ENCODE measurements at places on chromosomes 12 and 14. TPM values are rescaled to one million over a fixed set of nuclear protein-coding genes. Genes with fewer than 3 reads are reported as not detected.

DNA sequence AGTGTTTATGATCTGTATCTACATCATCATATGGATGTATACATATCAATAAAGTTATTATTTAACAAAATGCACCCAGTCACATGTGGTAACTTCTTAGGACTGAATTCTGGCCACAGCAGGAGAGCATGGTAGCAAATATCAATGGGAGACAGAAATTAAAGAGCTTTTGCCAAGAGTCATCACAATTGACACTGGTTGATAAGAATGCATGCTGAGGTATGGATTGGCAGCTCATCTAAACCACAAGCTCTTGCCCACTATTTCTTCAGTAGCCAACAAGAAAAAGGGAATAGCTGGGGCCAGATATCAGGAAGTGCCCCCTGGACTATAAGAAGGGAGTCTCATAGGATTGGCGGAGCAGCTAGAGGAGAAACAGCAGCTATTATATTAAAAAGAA, 9.4 kb upstream of the PTGR2 start:
- DNase-seq, result no peak

DNA sequence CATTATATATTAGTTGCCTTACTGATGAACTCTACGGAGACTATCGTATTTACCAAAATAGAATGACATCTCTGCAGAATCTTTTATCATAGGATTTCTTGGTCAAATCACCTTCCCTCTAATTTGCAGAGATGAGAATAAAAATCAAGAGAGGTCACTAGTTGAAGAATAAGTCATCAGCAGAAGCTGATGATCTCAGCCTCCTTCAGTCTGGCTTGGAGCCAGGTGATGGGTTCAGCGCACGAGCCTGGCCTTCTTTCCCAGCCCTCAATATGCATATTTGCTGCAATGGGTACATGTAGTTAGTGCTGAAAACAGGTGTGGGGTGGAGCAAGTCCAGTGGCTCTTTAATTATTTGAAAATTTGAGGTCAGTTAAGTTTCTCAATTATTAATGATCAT, 19.2 kb upstream of the EMP1 start:
- no peak for DNase-seq

DNA sequence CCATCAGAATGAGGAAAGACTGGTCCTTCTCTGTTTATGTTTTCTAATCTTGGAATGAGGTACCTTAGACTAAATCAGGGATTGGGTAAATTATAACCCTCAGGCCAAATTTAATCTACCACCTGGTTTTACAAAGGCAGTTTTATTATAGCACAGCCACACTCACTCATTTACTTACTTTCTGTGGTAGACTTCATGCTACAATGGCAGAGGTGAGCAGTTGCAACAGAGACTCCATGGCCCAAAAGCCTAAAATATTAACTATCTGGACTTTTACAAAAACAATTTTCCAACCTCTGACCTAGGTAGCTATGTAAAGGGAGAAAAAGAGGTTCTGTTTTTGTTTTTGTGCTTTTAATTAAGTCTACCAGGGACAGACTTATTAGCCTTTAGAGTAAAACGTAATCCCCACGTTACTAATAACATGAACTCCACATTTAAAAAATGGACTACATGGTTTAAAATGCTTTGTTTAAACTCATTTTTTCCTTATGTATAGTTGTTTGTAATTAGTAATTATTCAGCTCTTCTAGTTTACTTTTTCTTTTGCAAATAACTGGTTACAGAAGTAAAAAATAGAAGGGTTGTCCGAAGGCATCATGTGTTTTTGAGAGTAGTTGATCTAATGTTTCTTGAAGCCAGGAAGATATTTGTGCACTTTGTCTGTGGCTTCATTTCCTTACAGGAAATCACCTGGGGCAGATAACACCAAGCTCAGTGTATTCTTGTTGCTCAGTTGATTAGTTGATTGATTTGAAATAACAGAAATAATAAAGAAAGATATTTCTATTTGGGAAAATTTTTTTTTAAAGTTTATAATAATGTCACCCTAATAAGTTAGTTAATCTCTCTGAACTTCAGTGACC, 57.6 kb upstream of the ATP2B1 start:
- no peak for DNase-seq

DNA sequence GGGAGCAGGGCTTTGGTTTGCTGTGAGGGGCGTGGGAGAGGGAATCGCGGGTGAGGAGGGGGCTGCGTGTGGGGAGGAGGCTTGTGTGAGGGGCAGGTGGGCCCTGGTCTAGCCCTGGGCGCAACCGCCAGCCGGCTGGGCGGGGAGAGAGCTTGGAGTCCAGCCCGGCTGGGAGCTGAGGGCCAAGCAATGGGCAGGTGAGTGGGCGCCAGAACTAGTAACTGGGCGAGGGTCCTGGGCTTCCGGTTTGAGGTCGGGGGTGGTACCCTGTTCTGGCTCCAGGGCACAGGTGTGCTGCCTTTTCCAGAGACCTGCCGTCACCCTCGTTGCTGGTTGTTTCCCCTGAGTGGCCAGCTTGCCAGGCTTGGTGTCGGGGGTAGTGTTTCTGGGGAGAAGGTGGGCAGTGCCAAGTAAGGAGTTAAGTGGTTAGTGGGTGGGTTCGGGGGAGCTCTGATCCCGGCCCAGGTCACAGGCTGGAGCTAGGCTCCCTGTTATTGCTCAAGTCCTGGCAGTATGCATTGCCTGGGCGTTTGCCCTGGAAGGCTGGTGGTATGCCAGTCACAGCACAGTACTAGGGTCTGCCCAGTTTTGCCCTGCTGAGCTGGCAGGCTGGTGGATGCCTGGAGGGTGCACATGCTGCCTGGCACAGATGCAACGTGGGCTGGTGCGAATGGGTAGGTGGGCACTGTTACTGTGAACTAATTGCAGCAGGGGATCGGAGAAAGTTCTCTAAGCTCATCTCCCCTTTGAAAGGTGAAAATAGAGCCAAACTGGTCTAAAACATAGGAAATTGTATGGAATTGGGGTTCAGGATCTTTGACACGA, 683 bp downstream of the CIPC start:
- DNase-seq, result peak; percentile 11

GRCh38 chr14:25097120-25097519, 47.2 kb upstream of the STXBP6 start:
- DNase-seq, result no peak

DNA sequence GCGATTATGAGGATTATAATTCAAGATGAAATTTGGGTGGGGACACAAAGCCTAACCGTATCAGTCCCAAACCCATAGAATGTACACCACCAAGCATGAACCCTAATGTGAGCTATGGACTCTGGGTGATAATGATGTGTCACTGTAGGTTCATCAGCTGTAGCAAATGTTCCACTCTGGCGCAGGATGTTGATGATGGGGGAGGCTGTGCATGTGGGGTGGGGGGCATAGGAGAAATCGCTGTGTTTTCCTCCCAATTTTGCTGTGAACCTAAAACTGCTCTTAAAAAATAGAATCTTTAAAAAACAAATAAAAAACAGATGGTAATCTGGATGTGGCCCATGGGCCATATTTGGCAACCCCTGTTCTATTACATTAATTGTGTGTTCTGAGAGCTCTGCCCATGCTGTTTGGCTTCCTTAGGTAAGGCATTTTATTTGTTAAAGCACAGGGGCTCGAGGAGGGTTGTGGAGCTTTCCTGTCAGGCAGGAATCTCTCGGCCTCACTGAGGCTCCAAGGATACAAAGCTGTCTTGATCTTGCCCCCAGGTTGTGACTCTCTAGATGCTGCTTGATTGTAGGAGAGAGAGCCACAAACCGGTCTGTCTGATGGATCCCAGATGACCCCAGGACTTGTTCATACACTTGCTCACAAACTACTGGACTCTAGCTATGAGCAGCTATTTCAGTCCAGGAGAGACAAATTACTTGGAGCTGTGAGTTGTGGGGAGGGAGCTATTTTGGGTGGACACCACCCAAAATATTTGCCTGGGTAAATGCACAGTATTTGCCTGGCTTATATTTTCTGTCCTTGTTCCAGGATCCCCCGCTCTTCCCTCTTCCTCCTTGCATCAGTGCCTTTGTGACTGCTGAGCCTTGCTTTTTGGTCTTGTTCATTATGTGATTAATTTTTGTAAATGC, 340.2 kb downstream of the MED13L start:
- no peak for DNase-seq

DNA sequence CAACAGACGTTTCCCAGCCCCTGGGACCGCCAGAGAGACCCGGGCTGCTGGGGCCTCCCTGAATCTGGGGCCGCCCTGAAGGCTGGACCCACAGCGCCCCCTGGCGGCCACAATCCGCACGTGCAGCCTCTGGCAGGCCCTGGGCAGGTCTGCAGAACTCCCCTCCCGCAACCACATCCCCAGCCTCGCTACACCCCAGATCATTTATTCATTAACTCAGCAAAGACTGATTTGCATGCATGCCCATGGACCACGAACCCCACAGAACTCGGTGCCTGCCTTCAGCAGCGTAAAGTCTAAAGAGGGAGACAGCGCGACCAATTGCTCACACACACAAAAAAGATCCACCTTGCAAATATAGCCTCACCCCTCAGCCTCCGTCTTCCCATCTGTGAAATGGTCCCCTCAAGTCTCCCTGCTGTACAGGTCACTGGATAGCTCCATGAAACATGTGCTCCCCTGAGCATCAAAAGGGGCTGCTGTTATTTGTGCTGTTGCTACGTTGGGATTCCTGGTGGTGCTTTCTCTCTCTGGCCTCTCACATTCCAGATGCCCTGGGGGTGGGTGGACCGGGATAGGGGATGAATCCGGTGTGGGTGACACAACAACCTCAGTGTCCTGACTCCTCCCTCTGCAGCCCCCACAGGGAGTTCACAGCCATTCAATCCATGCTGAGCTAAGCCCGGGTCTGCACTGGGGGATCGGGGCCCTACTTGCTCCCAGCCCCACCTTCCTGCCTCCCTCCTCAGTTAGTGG, 96.4 kb downstream of the SCARB1 start:
- peak; percentile 76 for DNase-seq

- DNase-seq, result no peak
Observed at GRCh38 chr12:129096968-129097367, 243.7 kb downstream of the GLT1D1 start.

DNA sequence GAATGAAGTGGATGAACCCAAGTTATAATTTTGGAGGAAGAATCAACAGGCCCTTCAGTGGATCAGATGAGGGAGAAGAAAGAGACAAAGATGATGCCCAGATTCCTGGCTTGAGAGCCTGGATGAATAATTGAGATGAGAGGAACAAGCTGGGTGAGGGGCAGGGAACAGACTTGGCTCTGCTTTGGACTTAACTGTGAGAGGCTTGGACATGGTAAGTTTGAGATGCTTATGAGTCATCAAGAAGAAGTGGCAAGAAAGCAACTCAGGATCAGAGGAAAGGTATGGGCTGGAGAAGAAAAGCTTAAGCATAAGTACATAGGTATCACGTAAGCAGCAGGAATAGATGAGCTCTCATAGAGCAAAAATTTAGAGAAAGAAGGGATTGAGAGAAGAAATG, 55.3 kb downstream of the FIGNL2 start:
- DNase-seq, result no peak

- DNase-seq, result no peak
Observed at GRCh38 chr12:38157274-38157932, 159.2 kb upstream of the ALG10B start.

DNA sequence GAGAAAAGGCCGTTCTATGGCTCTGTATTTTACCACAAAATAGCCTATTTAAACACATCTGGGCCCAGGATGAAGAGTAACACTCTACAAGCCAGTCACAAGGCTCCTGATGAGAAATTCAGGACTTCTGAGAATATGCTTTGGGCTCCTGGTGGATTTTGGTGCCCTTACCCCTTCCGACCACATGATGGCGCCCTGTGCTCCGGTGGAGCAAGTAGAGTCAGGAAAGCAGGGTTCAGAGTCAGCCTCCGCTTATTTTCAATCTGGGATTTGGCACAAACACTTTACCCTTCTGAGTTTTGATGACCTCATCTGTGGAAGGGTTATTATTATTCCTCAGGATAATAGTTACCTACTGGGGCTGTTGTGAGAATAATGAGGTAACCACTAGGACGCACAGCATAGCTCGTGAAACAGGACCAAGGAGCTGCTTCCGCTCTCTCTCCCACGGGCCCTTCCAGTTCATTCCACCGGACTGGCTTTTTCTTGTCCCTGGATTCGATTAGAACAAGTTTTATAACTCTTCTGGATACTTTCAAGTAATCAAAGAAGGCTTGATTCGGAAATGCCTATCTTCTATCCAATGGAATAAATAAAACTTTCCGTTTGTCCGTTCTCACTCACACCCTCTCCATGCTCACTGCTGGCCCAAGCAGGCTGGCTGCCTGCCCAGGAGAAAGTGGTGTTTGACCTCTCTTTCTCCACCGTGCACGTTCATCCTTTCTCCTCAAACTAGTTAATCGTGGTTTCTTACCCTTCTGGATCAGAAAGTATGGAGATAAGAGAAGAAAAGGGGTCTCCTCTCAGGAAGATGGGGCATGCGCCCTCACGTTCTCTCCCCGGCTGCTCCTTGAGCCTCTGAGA, 104.6 kb downstream of the GALC start:
- DNase-seq, result no peak

DNA sequence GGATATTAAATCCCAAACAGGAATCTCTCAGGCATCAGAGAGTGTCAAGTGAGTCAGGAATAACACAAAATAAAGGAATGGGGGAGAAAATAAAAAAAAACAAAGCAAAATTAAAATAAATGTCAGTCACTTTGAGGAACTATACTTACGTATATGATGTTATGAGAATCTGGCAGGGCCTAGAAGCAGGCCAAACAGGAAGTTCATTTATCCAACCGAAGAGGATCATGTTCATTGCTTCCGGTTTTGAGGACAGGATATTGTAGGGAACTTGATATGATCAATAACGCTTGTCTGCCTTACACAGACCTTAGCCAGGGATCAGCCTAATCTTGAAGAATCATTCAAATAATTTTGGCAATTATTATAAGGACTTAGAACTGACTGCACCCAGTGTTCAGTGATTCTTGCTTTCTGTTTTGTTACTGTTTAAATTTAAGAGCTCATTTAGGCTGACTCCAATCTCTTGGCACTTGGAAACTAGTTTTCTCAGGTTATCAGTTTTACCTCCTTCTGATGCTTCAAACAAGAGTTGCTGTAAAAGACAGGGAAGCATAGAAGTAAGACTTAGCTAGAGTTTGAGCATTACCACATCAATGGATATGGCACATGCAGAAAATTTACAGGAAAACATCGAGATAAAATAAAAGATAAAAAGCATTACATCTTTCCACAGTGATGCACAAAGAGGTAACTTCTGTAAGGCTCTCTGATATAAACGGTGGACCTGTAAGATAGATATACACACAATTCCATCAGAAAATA, 53.4 kb downstream of the ZFC3H1 start:
- no peak for DNase-seq

DNA sequence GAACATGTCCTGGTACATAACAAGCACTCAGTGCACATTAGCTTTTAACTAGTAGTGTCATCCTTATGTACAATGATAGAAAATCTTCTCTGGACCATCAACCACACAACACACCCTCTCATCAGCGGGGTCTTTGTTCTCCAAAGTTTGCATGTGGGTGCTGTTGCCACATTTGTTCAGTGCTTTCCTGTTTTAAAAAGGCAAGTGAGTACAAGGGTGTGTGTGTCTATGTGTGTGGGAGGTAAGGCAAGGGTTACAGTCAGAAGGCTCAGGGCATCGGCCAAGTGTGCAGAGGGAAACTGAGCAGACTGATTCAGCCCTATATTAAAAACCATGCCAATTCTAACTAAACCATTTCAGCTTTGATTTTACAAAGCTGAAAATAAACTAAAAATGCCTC, 17.9 kb downstream of the KRT76 start:
- no peak for DNase-seq

The OTX2 gene
- total RNA-seq, result not detected

The RNF212B gene
- not detected for total RNA-seq

The ACSM4 gene
- total RNA-seq, result not detected

The COCH gene
- 1.3 TPM for total RNA-seq

The HIF1A gene
- total RNA-seq, result 241 TPM

The TTLL5 gene
- 36.2 TPM for total RNA-seq

The SLC35E3 gene
- total RNA-seq, result 6.3 TPM

The CPNE6 gene
- total RNA-seq, result not detected

The C14orf119 gene
- 55.6 TPM for total RNA-seq

The TMEM52B gene
- total RNA-seq, result not detected

All from activated T-helper 1 cell treated with anti-CD3 and anti-CD28 coated beads, Interleukin-12 subunit alpha, Interleukin-12 subunit beta, Interleukin-2, Interleukin-4 antibody, amounts not matched to agents 30 ng/mL and 10 ng/mL and 1 ng/mL, durations not matched to agents 14 hours and 24 hours and 36 hours (primary cell).